Activated CD4-positive, CD25-positive, alpha-beta regulatory T cell (primary cell): ENCODE measurements at places on chromosomes 5 and 9.

GRCh38 chr5:639584-640213 is 27.6 kb downstream of the CEP72 start:
- no peak for DNase-seq

DNA sequence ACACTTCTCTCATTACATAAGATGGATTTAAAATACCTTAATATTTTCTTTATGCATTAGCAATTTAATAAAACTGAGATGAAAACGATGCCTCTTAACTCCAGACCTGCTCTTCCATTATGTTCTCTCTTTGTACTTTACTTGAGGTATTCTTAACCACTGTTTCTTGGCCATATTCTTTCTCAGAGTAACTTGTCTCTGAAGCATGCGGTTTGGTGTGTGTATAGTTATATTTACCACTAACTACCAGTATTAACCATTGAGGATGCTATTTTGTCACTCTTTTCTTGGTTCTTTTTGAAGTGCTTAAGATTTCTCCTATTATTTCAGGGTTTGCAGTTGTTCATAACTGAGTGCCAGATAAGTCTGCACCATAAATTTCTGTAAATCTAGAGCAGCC is 17.9 kb downstream of the TMEM167A start:
- no peak for DNase-seq

DNA sequence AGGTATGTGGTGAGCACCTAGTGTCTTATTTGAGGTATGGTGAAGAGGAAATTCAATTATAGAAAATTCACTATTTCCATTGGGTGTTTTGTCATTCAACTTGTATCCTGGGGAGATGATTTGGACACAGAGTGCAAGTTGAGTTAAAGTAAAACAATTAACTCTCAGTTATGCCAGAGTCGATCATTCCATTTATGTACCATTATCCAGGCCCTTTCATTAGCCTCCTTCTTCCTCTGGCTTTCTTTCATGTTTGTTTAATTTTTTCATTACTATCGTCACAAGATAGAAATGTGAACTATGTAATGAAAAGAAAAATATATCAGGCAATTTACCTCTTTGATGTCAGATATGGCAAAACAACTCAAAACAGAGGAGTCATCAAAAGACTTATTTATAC is 1347.2 kb upstream of the NUDT12 start:
- DNase-seq = no peak

DNA sequence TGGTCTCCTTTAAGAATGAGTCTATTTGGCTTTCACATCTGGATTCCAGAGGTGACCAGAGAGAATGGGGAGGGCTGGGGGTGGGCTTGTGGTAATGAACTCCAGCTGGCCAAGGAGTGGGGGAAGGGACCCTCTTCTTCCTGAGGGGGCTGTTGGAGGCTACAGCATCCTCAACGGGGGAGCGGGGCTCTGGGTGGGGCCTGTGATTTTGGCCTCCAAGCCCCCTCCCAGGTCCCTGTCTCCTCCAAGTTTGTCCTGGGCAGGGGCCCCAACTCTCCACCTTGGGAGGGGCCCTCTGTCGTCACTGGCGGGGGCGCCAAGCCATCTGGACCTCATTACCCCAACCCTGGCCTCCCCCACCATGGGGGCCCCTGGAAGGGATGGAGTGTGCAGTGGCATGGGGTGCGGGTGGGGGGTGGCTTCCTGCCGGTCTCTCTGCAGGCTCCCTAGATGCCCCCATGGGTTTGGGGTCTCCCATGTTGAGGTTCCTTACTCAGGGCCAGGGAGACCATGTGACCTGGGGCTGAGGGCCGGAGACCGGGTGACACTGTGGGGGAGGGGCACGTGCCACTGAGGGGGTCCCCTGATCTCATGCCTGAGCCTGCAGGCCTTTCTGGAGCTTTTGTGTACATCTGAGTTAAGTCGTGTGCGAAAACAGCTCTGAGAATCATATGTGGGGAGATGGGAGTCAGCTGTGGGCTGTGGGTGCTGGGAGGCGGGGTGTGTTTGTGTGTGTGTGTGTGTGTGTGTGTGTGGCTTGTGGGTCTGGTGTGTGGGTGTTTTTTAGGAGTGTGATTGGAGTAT is 32.4 kb downstream of the GOLGA2 start:
- DNase-seq = no peak

GRCh38 chr5:60382716-60383115 is 317.2 kb downstream of the DEPDC1B start:
- no peak for DNase-seq

- DNase-seq = no peak
Observed at GRCh38 chr5:113188436-113188835, 211.8 kb downstream of the DCP2 start.

- no peak for DNase-seq
Observed at GRCh38 chr5:61967681-61968080, 338.3 kb upstream of the KIF2A start.

- DNase-seq = no peak
Observed at GRCh38 chr5:78328585-78329173, 31.7 kb upstream of the SCAMP1 start.

DNA sequence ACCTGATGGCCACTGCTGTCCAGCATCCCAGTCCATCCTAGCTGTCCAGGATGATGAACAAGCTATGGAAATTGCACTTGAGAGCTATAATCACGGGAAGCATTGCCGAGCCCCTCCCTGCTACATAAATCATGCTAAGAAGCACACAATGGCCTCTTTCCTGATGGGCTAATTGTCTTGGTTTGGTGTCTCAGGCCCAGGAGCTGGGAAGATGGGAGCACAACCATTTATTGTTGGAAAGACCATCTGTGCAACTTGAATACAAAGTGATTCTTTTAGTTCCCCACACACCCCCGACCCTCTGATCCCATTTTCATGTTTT is 80.4 kb downstream of the RGS3 start:
- no peak for DNase-seq

- DNase-seq = no peak
Observed at GRCh38 chr5:132095424-132095972, 21.9 kb downstream of the CSF2 start.

- no peak for DNase-seq
Observed at GRCh38 chr5:93273176-93273575, 307.8 kb downstream of the NR2F1-AS1 start.

- DNase-seq = no peak
Observed at GRCh38 chr5:56696900-56697299, 118.4 kb upstream of the MAP3K1 start.

GRCh38 chr5:64707191-64707590 is 16.9 kb downstream of the SHISAL2B start:
- no peak for DNase-seq

DNA sequence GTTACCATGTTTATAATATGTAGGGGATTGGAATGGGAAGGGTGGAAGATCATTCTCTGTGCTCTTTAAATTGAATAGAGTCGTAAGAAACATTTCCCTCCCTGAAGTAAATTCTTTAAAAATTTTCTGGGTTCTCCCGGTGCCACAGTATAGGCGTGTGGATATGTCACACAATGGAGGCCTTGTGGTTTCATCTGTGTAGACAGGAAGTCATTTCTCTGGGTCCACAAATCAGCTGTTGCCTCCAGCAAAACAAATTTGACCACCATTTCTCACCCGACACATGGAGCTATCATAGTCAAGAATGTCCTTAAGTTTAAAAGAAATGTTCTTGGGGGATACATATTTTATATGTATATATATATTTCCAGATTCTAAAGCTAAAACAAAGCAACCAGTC is 17.4 kb downstream of the CEP78 start:
- no peak for DNase-seq

GRCh38 chr9:20325008-20325407 is 297.3 kb downstream of the MLLT3 start:
- DNase-seq = no peak

- no peak for DNase-seq
Observed at GRCh38 chr5:109125755-109126429, 283.9 kb downstream of the PJA2 start.

- no peak for DNase-seq
Observed at GRCh38 chr5:135576075-135576599, 2.7 kb downstream of the CXCL14 start.

- no peak for DNase-seq
Observed at GRCh38 chr5:55836191-55836590, 15.0 kb upstream of the IL31RA start.

DNA sequence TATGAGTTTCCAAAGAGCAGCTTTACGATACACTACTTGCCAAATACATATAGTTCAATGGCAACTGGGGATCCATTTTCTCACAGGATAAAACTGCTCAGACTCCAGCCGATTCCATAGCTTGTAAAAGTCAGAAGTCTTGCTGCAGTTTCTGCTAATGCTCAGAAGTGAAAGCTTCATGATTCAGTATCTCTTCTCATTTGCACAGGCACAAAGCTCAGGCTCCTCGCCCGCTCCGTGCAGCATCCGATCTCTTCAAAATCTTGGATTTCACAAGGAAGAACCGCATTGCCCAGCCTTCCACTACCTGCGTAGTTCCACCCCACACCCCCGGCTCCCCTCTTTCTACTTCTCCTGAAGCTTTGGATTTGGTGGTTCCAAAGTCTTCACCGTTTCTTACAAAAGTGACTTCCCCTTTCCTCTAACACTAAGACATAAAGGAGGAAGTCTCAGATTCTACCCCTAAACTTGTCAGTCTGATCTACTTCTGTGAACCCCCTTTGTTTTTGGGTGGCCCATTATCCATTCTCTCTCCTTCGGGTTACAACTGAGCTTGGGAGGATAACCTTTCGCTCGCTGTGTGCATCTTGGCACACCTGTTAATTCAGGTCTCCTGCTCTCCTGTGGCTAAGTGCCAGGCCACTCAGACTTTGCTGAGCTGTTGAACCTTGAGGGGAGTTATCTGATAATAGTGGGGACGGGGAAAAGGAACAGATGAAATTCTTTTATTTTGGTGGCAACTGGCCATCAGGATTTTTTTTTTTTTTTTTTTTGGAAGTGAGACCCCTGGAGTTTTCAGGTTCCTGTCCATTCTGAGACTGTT is 194.1 kb downstream of the GNA14 start:
- no peak for DNase-seq

DNA sequence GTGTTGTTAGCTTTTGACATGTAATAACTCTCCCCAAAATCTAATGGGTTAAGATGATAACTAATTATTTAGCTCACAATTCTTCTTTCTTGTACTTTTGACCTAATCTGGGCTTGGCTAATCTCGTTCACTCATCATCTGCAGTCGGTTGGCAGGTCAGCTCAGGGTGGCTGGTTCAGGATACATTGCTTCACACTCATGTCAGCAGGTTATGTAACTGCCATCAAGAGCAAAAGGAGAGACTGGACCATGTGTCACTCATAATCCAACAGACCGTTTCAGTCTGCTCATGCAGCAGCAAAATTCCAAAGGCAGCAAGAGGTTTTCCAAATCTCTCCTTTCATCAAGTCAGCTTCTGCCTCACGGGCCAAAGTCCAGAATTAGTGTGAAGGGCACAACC is 998.4 kb upstream of the CTNND2 start:
- no peak for DNase-seq

DNA sequence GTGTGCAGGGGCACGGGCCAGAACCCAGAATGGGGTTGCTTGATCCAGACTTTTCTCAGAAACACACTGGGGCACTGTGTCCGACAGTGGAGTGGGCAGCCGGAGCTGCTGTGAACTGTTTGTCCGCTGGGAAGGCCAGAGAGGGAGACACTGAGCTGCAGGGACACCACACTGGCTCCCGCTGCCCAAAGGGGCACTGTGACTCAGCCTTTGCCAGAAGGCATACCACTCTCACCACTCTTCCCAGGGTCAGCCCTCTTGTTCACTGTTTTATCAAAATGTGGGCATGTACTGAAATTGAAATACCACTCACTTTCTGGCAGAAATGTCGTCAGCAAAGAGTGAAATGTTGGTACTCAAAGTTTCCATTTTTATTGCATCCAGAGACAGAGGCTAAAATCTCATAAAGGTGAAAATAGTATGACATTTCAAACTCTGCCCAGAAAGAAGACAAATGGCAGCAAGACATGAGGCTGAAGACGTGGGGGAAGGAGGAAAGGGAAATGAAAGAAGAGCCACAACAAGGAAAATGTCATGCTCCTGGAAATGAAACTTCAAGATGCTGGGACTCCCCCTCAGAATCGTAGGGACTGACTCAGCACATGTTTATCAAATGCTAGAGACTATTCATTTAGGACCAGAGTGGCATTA is 4.5 kb upstream of the IL7R start:
- no peak for DNase-seq

- no peak for DNase-seq
Observed at GRCh38 chr5:8299716-8300115, 430.8 kb downstream of the MTRR start.

GRCh38 chr9:126802318-126803059 is 2.4 kb upstream of the ZBTB43 start:
- no peak for DNase-seq

- DNase-seq = no peak
Observed at GRCh38 chr9:116155698-116156039, 2.1 kb downstream of the PAPPA start.

DNA sequence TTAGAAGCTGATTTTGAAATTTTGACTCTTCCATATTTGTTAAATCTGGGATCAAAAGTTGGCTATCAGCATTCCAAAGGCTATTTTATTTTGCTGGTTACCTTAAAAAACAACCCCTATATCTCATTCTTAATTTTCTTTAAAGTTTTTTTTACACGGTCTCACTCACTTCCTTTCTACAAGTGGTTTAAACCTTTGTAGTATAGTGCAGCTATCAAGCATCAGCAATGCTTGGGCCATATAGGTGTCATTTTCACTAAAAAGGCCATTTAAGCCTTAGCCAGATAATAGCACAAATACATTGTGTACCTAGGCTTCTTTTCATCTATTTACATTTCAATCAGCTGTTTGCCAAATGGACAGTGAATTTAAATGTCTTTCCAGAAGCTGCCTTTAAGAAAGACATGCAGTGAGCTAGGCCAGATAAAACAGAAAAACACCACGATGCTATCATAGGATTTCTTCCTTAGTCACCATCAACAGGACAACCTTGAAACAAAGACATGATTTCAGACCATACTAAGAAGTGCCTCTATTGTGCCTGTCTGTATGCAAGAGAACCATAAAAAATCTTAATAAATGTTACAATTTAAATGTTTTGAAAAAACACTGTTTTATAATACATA is 104.2 kb downstream of the RAPGEF6 start:
- DNase-seq = no peak
